ENCODE measurements at places on chromosomes 2 and 18. TPM values are rescaled to one million over a fixed set of nuclear protein-coding genes. Genes with fewer than 3 reads are reported as not detected.

- no peak overlapping the region for H3K4me3 ChIP-seq
- no peak for DNase-seq
- H3K27me3 ChIP-seq: no peaks in the 10 kb centered on the region
- no peaks in the 10 kb centered on the region for H3K36me3 ChIP-seq
- H3K27ac ChIP-seq: no peak overlapping the region
These were observed 157.9 kb upstream of the APCDD1 start for GRCh38 chr18:10296491-10296890.

DNA sequence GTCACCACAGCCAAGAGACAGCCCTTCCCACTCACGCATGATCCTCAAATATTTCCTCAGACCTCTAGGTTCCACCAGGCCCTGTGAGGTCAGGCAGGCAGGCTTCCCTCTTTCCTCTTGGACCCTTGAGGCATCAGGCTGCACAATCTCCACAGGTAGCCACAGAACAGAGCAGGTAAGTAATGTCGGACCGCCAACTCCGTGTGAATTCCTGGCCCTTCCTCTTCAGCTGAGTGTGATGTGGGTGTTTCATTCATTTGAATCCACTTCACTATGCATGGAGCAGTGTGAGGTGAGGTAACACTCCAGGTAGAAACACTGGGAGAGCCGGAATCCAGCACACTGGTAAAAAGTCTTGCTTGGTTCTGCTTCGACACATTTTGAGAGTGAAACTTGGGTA is 44.0 kb downstream of the MRPL35 start:
- no peak for DNase-seq
- H3K27ac ChIP-seq: peak overlapping the region; percentile 52
- no peak overlapping the region for H3K4me3 ChIP-seq

- no peaks in the 10 kb centered on the region for H3K27me3 ChIP-seq
- no peak for DNase-seq
- no peak overlapping the region for H3K27ac ChIP-seq
- H3K4me1 ChIP-seq: no peaks in the 10 kb centered on the region
- H3K4me3 ChIP-seq: peak overlapping the region; percentile 31
- H3K36me3 ChIP-seq: peaks cover 6% of the 10 kb centered on the region
These were observed 727 bp downstream of the ZFAND2B start for GRCh38 chr2:219207134-219207883.

DNA sequence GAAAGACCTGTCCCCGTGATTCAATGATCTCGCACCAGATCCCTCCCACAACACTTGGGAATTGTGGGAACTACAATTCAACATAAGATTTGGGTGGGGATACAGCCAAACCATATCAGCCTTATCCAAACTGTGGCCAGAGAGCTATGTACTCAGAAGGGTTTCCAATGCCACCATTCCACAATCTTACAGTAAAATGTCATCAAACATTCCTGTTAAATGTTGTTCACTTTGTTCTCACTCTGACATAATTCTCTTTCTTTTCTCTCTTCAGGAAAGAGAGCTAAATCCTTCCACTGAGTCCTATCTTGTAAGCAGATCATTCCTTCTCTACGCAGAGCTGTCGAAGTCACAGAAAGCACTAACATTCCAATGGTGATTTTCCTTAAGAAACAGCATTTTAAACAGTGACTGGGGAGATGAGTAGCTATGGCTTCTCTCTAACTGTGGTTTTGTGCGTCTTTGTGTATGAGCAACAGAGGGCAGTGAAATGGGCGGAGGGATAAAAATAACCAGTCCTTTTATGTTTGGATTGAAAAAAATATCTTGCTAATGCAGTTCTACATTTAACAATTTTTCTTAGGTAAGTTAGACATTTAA is 684.7 kb downstream of the EPHA4 start:
- no peaks in the 10 kb centered on the region for H3K36me3 ChIP-seq
- DNase-seq: no peak
- H3K4me3 ChIP-seq: no peak overlapping the region

DNA sequence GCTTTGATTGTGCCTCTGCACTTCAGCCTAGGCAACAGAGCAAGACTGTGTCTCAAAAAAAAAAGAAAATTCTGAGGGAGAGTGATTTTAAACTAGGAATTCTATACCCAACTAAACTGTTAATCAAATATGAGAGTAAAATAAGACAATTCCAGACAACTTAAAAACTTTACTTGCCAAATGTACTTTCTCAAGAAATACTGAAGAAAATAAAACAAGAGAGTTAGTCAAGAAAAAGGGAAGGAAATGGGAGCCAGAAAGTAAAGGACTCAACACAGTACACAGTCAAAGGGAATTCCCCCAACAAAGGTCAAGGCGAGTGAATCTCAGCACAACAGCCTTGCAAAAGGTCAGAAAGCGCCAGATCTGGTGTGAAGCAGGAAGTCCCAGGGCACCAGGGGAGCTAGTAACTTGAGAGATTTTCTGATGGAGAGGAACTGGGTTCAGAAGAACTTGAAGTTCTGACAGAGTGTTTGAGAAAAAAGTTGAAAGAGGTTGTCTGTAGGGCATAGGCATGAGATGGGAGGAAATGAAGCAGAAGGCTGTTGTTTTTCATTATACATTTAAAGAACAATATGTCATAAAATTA is 22.6 kb upstream of the TBC1D8 start:
- H3K4me1 ChIP-seq: no peaks in the 10 kb centered on the region
- DNase-seq: peak; percentile 68
- no peaks in the 10 kb centered on the region for H3K27me3 ChIP-seq
- H3K27ac ChIP-seq: no peak overlapping the region

GRCh38 chr2:216632952-216633615 is at the start of gene IGFBP2:
TSS of gene IGFBP2 (plus strand) at chr2:216633420. CDS start at chr2:216633524, 104 bp downstream.
- H3K4me1 ChIP-seq: no peaks in the 10 kb centered on the region
- peak within 1 kb of the TSS; percentile 96 for H3K4me3 ChIP-seq
- peak within 1 kb of the TSS; percentile 20 for H3K27ac ChIP-seq
- DNase-seq: peak; percentile 77

DNA sequence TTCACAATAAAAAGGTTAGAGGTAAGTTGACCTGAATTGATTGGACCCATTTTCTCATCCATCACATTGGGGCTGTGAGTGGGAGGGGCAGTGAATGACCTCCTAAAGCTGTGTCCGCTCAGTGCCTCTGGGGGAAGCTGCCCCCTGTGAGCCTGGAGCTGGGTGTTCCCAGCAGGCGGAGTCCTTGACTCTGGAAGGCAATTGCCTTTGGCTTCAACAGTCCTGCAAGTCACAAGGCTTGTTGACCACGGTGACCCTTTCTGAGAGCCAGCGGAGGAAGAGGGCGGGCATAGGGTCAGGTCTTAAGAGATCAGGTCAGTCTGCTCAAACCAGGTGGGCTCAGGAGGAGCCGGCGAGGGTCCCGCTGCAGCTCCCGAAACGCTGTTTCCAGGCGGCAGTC is 1.1 kb upstream of the CIDEA start:
- H3K4me3 ChIP-seq: no peak overlapping the region
- no peaks in the 10 kb centered on the region for H3K27me3 ChIP-seq
- no peaks in the 10 kb centered on the region for H3K4me1 ChIP-seq
- no peak for DNase-seq

DNA sequence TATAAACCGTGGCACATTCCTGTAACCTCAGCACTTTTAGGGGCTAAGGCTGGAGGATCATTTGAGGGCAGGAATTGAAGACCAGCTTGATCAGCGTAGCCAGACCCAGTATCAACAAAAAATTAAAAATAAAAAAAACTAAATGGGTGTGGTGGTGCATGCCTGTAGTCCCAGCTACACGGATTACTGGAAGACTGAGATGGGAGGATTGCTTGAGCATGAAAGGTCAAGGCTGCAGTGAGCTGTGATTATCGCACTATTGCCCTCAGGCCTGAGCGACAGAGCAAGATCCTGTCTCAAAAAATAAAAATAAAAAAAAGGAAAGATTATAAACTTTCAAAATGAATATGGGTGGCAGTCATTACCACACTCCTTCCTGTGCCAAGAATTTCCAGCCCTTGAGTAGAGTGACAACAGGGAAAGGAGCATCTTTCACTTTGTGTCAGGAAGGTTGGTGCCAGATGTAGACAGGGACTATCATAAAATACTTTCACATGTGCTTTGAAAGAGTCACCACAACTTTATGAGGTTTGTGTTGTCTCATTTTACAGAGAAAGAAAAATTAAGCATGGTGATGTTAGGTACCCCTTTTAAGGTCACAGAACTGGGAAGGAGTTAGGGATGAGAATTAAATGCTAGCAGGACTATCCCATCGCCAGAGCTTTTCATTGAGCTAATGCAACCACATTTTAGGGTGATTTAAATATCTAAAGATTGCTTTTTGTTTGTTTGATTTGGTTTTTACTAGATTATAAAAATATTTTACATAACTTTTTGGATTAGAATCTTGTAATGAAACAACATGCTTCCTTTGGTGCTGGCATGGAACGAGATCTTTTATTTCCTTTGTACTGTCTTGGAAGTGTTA is 1617.4 kb upstream of the ACVR2A start:
- H3K27ac ChIP-seq: no peak overlapping the region
- no peaks in the 10 kb centered on the region for H3K4me1 ChIP-seq
- H3K4me3 ChIP-seq: no peak overlapping the region
- DNase-seq: no peak

DNA sequence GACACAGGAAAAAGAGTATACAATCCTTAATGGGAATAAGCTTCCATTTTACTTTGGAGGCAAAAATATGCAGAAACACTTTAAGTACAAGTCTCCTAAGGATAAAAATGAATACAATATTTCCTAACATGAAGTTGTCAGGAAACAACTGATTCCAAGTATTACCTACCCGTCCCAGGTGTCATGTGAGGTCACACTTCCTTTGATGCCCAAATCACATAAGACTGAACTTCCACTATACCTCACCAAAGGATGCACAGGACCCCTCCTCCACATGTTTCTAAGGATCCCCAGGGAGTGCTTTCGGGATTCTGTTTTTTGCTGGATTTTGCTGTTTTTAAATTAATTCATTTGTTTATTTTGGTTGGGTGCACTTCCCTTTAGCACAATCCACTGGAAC is 438.5 kb upstream of the TCF4 start:
- no peaks in the 10 kb centered on the region for H3K36me3 ChIP-seq
- DNase-seq: no peak
- H3K27ac ChIP-seq: no peak overlapping the region
- H3K4me1 ChIP-seq: no peaks in the 10 kb centered on the region

DNA sequence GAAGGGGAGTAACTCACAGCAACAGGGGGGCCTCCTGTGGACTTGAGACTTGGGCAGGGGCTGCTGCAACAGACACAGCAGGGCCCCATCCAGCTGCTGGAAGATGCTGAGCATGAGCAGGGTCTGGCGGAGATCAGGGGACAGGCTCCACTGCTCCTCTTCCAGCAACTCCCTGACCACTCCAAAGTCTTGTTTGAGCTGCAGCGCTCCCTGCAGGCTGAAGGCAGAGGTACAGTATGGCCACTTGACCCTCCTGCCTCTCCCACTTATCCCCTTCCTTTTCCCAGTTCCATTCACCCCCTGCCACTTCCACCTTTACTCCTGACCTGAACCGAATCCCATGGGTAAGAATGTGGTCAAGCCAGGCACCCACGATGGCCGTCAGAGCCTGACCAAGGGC is 2.4 kb upstream of the MRPL53 start:
- no peak overlapping the region for H3K4me3 ChIP-seq
- no peaks in the 10 kb centered on the region for H3K27me3 ChIP-seq
- DNase-seq: peak; percentile 33
- no peaks in the 10 kb centered on the region for H3K4me1 ChIP-seq

DNA sequence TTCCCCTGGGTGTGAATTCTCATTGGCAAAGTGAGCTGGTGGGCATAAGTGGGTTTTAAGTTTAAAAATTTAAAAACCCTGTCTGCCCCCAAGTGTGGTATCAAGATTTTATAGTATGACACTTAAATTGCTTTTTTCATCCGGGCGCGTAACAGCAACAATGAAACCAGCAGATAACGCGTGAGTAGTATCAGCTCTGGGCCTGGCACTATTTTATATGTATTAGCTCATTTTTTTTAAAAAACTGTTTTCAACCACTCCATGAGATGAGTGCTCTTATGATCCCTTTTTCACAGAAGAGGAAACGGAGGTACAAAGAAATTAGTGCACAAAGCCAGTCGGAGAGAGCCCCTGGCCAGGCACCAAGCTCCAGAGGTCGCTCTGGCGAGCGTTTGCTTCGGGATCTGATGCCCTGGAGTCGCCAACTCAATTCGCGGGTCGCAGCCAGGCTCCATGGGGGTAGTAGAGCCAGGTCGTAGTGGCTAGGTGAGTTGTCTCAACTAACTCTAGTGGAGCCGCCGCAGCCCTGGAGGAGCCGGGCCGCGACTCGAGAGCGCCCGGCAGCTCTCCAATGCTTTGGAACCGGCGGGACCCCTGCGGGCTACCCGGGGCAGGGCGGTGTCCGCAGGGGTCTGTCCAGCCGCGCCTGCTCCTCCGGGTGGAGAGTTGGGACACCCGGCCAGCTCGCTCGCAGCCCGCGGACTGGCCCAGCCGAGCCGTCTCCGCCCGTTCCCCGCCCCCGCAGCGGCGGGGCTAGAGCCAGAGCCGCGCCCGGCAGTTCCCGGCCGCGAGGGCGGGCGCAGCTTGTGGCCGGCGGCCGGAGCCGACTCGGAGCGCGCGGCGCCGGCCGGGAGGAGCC is at the start of gene IL1R1:
Gene IL1R1, plus strand, starts transcription at position 777 of the 859 bp plus-strand sequence. CDS start 14,979 bp downstream, outside the sequence.
- peak within 1 kb of the TSS; percentile 40 for H3K4me3 ChIP-seq
- peak; percentile 92 for DNase-seq
- H3K27ac ChIP-seq: peak within 1 kb of the TSS; percentile 58
- H3K27me3 ChIP-seq: no peaks in the 10 kb centered on the region
- H3K4me1 ChIP-seq: no peaks in the 10 kb centered on the region
- H3K36me3 ChIP-seq: no peaks in the 10 kb centered on the region

GRCh38 chr18:6286585-6286984 is 128.1 kb downstream of the L3MBTL4 start:
- no peak for DNase-seq
- no peaks in the 10 kb centered on the region for H3K4me1 ChIP-seq
- H3K27me3 ChIP-seq: no peaks in the 10 kb centered on the region
- H3K36me3 ChIP-seq: no peaks in the 10 kb centered on the region
- no peak overlapping the region for H3K27ac ChIP-seq

KCNG2 gene
- 0.23 TPM for total RNA-seq

IL18R1 gene
- total RNA-seq: 8.0 TPM

FOXI3 gene
- total RNA-seq: not detected

SEPTIN10 gene
- 132 TPM for total RNA-seq

DNAH6 gene
- 0.42 TPM for total RNA-seq

IAH1 gene
- 45.6 TPM for total RNA-seq

MC2R gene
- total RNA-seq: not detected
